ENCODE measurements at places on chromosomes 7 and 10.
A peak's percentile ranks its signal among the peaks of the same experiment; 100 is the strongest.

DNA sequence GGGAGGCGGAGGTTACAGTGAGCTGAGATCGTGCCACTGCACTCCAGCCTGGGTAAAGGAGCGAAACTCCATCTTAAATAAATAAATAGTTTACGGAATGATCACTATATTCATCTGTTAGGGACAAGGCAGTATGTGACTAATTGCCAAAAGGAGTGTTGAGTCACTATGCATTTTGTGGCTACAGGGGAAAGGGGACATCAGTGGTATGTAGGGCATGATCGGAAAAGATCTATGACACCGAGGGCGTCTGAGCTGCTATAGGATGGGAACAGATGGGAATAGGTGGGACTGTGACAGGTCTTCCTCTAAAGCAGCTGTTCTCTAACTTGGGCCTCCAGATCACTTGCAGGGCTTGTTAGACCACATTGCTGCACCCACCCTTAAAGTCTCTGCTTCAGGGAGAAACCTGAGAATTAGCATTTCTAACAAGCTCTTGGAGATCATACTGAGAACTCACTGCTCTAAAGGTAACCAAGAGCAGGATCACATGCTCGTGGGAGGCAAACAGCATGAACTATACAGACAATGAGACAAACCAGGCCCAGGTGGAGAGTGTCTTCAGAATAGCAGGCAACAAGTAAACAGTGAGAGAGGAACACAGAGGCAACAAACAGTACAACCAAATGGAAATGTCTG lies 65.1 kb upstream of the ITGA8 start:
- H3K27ac ChIP-seq: peak overlapping the region; percentile 71
- H3K36me3 ChIP-seq: no peaks in the 10 kb centered on the region
- DNase-seq: no peak
- H3K4me3 ChIP-seq: no peak overlapping the region
- H3K4me1 ChIP-seq: no peaks in the 10 kb centered on the region

DNA sequence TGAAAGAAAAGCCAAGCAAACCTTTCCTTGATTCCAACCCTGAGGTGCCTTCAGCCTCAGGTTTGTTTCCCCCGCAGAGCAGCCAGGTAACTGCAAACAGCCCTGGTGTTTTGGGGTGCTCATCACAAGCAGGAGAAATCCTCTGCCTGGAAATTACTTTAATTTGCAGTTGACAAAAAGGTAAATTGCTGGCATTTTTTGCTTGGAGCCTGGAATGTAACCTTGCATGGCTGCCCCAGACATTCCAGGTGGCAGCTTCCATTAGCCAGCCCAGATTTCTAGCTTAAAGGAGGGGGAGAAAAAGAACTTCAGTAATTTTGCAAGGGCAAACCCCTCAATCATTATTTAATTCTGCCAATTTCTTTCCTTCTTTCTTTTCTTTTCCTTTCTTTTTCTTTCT lies 194.4 kb downstream of the MYOF start:
- H3K27me3 ChIP-seq: no peaks in the 10 kb centered on the region
- no peak overlapping the region for H3K27ac ChIP-seq
- no peaks in the 10 kb centered on the region for H3K36me3 ChIP-seq
- H3K4me3 ChIP-seq: no peak overlapping the region
- DNase-seq: no peak
- no peaks in the 10 kb centered on the region for H3K4me1 ChIP-seq

- no peaks in the 10 kb centered on the region for H3K36me3 ChIP-seq
- DNase-seq: no peak
Observed at GRCh38 chr7:19143881-19144574, 1.2 kb downstream of the FERD3L start.

DNA sequence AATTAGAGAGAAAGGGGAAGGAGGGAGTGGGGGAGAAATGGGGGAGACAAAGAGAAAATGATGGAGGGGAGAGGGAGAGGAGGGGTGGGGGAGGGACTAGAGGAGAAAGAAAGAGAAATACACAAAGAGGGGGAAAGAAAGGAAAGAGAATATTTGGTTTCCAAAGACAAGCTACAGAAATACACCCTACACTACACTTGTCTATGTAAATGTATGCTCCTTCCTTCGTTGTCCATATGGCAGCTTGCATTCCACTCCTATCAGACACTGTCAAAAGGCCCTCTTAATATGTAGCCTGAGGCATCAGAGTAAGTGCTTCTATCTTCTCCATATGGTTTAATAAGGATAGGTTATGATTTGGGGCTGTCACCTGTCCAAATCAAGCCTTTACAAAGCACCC lies 92.8 kb upstream of the FEZF1 start:
- H3K36me3 ChIP-seq: no peaks in the 10 kb centered on the region
- H3K27me3 ChIP-seq: no peaks in the 10 kb centered on the region
- no peak overlapping the region for H3K4me3 ChIP-seq
- no peaks in the 10 kb centered on the region for H3K4me1 ChIP-seq
- H3K27ac ChIP-seq: no peak overlapping the region

GRCh38 chr7:117385363-117386109 lies 41.8 kb downstream of the ASZ1 start:
- H3K27me3 ChIP-seq: no peaks in the 10 kb centered on the region
- no peaks in the 10 kb centered on the region for H3K36me3 ChIP-seq
- no peaks in the 10 kb centered on the region for H3K4me1 ChIP-seq
- DNase-seq: no peak
- no peak overlapping the region for H3K4me3 ChIP-seq
- H3K27ac ChIP-seq: no peak overlapping the region

Data from aorta (tissue), 5 donors.